ENCODE measurements at places on chromosomes 5 and 9. TPM values are rescaled to one million over a fixed set of nuclear protein-coding genes. Genes with fewer than 3 reads are reported as not detected.

- no peak overlapping the region for H3K4me3 ChIP-seq
- H3K36me3 ChIP-seq = peaks cover 24% of the 10 kb centered on the region
- no peaks in the 10 kb centered on the region for H3K27me3 ChIP-seq
- H3K27ac ChIP-seq = peak overlapping the region; percentile 85
These were observed 293.3 kb downstream of the FANCC start for GRCh38 chr9:95024097-95024671.

DNA sequence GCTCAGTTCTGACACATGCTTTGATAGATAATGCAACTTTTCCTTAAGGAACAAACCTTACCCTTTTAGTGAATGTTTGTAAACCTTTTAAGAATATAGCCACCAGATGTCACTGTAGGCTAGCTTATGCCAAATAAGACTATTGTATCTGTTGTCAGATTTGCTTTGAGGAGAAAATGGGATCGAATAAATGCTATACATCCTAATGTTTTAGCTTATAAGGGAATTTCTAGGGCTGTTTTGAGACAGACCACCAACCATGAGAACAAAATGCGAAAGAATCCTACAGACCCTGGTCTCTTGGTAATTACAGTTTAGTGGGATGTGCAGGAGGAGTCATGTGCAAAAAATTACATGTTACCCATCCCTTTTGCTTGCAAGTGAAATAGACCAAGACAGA lies 127.6 kb upstream of the NMUR2 start:
- no peak overlapping the region for H3K4me3 ChIP-seq
- H3K4me1 ChIP-seq = no peaks in the 10 kb centered on the region
- H3K27me3 ChIP-seq = no peaks in the 10 kb centered on the region
- H3K36me3 ChIP-seq = no peaks in the 10 kb centered on the region
- peak; percentile 17 for DNase-seq

GRCh38 chr5:99702565-99702964 lies 773.8 kb upstream of the CHD1 start:
- no peaks in the 10 kb centered on the region for H3K4me1 ChIP-seq
- H3K4me3 ChIP-seq = no peak overlapping the region
- H3K27me3 ChIP-seq = no peaks in the 10 kb centered on the region
- H3K27ac ChIP-seq = no peak overlapping the region
- no peak for DNase-seq

- no peak for DNase-seq
- H3K4me1 ChIP-seq = no peaks in the 10 kb centered on the region
- H3K27me3 ChIP-seq = no peaks in the 10 kb centered on the region
- no peak overlapping the region for H3K4me3 ChIP-seq
- peaks cover 86% of the 10 kb centered on the region for H3K36me3 ChIP-seq
- H3K27ac ChIP-seq = no peak overlapping the region
These were observed 79.5 kb downstream of the CRB2 start for GRCh38 chr9:123435471-123435870.

DNA sequence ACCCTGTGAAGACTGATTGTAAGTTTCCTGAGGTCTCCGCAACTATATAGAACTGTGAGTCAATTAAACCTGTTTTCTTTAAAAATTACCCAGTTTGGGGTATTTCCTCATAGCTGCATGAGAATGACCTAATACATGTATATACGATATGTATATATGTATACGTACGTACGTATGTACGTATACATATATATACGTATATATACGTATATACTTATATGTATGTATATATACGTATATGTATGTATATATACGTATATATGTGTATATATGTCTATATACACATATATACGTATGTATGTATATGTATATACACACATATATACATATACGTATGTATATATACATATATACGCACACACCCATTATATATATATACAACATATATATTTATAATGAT lies 1153.0 kb upstream of the CDH18 start:
- H3K27me3 ChIP-seq = no peaks in the 10 kb centered on the region
- no peak overlapping the region for H3K27ac ChIP-seq

- H3K4me3 ChIP-seq = no peak overlapping the region
- DNase-seq = no peak
- H3K36me3 ChIP-seq = no peaks in the 10 kb centered on the region
- H3K4me1 ChIP-seq = no peaks in the 10 kb centered on the region
These were observed 63.3 kb downstream of the TMEM38B start for GRCh38 chr9:105757496-105758251.

DNA sequence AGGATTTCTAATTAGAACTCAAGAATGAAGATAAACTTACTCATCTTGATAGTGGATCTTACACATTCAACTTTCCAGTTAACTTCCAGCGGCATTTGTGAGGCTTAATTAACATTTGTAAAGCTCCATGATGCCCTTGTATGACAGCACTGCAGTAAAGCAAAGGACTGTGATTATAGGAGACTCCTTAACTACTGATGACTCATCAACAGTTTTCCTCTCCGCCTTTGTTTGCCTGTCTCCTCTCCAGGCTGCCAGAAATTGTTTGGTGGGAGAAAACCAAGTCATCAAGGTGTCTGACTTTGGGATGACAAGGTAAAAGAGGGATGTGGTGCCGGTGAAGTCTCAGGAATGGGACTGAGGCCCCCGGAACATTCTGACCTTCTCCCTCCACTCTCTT lies 20.4 kb upstream of the CYFIP2 start:
- no peak overlapping the region for H3K4me3 ChIP-seq
- H3K27me3 ChIP-seq = no peaks in the 10 kb centered on the region
- H3K4me1 ChIP-seq = no peaks in the 10 kb centered on the region
- no peak overlapping the region for H3K27ac ChIP-seq
- no peaks in the 10 kb centered on the region for H3K36me3 ChIP-seq
- no peak for DNase-seq

GRCh38 chr5:137105351-137106035 lies 393.6 kb downstream of the SPOCK1 start:
- no peak for DNase-seq
- H3K27me3 ChIP-seq = no peaks in the 10 kb centered on the region
- H3K4me3 ChIP-seq = no peak overlapping the region
- H3K27ac ChIP-seq = no peak overlapping the region
- no peaks in the 10 kb centered on the region for H3K36me3 ChIP-seq
- no peaks in the 10 kb centered on the region for H3K4me1 ChIP-seq

The BOD1 gene
- total RNA-seq = 47.7 TPM

The PCDHB10 gene
- total RNA-seq = 0.69 TPM

The CBY3 gene
- total RNA-seq = not detected

Data from heart right ventricle (tissue), 16 donors.